ENCODE measurements at places on chromosomes 7 and 10.

- no peak for DNase-seq
These were observed 6.1 kb upstream of the GUSB start for GRCh38 chr7:65988084-65988483.

DNA sequence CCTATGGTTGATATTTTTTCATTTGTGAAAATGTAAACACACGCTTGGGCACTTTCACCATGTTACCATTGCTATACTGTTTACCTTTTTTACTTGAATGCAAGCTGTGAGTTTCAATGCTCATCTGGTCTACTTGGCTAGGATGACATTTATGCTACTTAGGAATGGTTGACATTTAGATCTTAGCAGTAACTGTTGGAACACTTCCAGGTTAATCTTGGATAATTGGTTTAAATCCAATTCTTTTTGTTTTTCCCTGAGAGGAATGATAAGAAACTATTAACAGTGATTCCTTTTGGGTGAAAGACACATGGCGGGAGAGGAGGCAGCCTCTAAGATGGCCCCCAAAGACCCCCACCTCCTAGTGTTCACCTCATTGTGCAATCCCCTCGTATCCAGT is 51.4 kb upstream of the AMPH start:
- no peak for DNase-seq

GRCh38 chr10:91022924-91023699 is 102.2 kb upstream of the ANKRD1 start:
- DNase-seq: no peak

GRCh38 chr10:122190176-122190943 is 80.7 kb upstream of the BTBD16 start:
- DNase-seq: no peak

- no peak for DNase-seq
These were observed 45.7 kb upstream of the ADGRA1 start for GRCh38 chr10:133042061-133042460.

DNA sequence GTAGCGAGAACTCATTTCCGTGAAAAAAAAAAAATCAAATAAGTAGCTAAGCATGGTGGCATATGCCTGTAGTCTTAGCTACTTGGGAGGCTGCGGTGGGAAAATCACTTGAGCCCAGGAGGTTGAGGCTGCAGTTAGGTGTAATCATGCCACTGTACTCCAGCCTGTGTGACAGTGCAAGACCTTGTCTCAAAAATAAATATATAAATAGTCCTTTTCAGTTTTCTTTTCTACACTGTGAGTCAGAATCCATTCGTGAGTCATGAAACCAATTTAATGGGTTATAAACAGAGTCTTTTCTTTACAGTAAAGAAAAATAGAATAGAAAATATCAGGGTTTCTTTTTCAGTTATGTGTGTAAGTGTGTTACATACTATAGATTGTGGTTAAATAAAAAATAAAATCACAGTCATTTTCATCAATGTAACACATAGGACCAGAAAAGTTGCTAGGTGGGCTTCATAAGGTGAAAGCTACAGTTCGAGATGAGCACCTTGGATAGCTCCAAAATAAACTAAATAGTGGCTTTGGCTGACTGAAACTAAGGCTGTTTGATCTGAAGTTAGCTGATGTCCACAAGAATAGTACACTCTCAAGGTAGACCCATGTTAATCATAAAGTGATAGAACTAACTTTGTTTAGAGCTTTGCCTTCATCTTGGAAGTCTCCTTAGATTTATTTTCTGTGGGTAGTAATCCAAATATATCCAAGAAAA is 781.1 kb downstream of the GATA3 start:
- DNase-seq: no peak
